ENCODE measurements at places on chromosomes 6 and 20.

DNA sequence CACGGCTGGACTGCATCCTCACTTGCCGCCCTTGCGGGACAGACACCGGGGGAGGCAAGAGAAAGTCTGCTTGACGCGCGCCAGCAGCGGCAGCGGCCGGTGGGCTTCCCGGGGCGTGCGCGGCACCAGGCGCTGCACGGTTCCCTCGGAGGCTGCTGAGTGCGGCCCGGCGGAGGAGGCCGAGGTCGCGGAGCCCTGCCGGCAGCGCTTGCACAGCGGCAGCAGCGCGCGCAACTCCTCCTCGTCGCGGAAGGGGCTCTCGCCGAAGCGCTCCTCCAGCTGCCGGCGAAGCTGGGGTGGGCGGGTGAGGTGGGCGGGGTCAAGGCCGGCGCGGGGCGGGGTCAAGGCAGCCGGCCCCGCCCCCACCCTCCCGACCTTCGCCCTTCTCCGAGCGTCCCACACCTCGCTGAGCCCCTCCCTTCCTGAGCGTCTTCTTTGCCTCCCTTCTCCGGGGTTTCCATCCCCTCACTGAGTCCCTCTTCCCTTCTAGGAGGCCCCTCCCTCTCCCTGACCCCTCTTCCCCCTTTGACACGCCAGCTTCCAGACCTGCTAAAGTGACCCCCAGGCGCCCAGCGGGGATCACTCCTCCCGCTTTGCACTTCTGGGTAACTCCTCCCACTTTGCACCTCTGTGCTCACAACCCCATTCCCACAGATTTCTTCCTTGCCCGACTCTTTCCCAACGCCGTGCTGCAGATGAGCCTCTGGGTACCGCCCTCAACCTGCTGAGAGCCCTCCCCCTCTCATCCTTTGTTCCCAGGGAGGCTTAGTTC lies 8.8 kb downstream of the DUSP15 start:
- DNase-seq: peak; percentile 79

- no peak for DNase-seq
Measured at GRCh38 chr6:150070236-150070818, 1.4 kb upstream of the ULBP3 start.

DNA sequence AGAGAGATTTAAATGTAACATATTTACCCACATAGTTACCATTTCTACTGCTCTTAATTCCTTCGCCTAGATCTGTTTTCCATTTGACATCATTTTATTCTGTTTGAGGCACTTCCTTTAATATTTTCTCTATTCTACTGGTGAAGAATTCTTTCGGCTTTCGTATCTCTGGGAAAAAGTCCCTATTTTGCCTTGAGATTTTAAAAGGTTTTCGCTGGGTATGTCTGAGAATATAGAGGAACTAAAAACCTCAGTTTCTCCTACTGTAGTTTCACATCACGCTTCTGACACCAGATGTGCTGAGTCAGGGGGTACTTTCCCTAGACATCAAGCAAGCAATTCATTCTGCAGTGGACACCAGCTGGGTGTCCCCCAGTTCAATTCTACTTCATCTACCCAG lies 61.7 kb downstream of the E2F3 start:
- DNase-seq: no peak

- DNase-seq: no peak
Measured at GRCh38 chr20:25675161-25675560, 21.5 kb downstream of the ZNF337 start.

DNA sequence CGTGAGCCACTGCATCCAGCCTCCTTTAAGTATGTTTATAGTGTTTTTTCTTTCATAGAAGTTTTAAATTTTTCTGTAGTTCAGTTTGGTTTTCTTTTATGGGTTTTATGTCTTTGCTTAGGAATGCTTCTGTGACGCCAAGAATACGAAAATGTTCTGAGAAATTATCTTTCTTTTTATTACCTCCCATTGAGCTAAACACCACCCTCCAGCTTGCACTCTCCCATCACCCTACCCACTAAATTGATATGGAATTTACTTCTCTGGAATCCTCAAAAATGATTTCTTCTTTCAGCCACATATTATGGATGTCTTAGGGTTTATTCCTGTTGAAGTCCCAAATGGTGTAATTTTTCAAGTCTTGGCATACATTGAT lies 38.1 kb downstream of the JARID2 start:
- no peak for DNase-seq

GRCh38 chr6:97187951-97188350 lies 95.1 kb downstream of the MMS22L start:
- no peak for DNase-seq

- DNase-seq: no peak
Measured at GRCh38 chr6:41283600-41283999, 2.9 kb downstream of the TREM1 start.

- DNase-seq: no peak
Measured at GRCh38 chr6:155670655-155671054, 215.0 kb upstream of the NOX3 start.

DNA sequence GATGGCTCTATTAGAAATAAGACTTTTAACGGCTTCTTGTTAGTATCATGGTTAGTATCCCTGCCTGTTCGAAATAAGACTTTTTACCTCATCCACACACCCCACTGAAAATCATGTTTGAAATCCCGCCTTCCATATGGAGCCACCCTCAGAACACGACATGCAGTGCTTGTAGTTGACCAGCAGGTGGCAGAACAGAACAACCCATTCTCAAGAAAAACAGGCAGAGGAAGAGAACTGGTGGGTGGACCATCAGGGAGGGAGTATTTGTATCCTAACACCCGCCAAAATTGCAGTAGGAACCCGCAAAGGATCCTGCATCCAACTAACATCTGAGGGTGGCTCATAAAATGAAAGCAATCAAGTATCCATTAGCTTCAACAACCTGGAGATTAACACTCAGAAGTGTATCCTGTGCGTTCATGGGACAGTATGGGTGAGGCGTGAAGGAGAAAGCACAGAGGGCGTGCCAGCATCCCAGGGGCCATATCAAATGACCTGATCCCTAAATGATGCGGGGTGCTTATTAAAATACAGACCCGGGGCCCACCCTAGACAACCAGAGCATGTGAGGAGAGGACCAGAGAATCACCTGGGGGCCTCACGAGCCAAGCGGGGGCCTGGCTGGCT lies 89.6 kb upstream of the NHSL1 start:
- peak; percentile 51 for DNase-seq

DNA sequence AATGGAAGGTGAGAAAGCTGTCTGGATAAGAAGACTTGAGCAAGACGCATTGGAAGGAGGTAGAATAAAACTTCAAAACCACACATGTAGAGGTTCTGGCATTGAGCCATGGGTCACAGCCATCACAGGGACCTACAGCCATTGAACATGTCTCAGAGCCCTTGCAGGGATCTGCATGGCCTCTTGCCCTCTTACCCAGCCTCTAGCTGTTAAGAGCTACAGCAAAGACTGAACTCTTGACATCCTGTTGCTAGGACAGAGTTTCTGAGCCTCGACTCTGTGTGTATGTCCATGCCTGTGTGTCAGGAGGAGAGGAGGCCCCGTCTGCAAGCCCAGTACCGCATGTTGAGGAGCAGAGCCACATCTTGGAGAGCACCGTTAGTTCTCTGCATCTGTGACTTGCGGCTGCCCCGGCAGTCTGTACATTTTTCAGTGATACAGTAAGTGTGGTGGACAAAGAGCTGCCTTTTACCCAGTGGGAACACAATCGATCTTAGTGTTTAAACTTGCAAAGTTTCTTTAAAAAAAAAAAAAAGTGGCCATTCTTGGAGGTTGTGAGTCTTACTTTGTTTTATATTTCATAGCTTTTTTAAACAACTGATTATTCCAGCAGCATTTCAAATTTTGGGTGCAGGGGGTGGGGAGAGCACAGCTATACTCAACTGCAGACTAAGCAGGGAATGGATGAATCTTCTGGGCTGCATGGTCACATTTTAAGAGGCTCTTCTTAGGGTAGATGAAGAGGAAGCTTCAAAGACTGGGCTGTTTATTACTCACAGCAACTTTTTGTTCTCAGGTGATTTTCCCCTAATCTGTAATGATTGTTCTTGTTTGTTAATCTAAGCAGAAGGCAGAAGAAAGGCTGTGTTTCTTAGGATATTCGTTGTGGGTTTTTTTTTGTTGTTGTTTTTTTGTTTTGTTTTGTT lies 88.5 kb downstream of the TBC1D7 start:
- no peak for DNase-seq

- DNase-seq: peak; percentile 3
Measured at GRCh38 chr6:83615025-83615999, 93.6 kb downstream of the SNAP91 start.

DNA sequence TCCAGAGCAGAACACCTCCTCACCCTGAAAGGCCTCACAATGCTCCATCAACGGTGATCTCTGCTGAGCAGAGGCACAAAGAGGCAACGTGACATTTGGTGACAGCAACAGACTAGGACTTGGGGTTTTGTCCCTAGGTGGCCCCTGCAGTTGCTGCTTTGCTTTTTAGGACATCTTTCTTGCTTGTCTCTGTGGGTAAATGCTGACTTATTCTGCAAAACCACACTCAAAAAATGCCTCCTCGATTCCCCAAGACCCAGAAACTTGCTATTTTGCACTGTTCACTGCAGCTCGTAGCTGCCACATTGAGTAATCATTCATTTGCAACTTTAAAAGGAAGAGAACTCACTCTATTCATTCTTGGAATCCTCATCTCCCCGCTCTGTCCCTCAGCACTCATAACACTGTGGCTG lies 209.9 kb downstream of the LY86 start:
- DNase-seq: no peak

DNA sequence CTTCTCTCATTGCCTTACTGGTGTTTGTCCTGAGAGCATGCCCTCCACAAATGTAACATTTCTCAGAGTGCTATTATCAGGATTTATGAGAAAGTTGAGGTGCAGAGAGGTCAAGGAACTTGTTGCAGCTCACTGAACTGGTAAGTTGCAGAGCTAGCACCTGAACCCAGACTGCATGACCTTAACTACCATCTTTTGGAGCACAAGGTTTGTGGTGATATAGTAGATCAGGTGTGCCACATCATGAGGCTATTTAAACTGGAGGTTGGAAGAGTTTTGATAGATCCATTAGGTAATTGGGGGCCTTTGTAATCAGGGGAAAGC lies 112.0 kb upstream of the CITED2 start:
- DNase-seq: no peak

DNA sequence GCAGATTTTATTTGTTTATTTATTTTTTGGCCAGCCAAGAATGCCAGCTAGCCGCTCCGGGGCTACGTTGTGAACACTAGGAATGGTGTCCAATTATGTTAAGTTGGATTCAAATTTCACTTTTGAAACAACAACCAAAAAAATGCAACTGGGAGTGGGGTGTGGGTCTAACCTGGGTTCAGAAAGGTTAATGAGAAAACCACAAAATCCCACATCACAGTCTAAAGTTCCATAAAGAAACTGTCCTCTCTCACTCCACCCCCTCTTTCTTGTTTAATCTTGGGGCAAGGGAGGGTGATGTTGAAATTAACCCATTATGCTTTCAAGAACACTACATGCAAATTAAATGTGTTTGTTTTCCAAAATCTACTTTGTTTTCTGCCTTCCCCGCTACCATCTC lies 77.2 kb downstream of the LINC00237 start:
- no peak for DNase-seq

All from T47D (cell line).